ENCODE measurements at places on chromosomes 5 and 9.

DNA sequence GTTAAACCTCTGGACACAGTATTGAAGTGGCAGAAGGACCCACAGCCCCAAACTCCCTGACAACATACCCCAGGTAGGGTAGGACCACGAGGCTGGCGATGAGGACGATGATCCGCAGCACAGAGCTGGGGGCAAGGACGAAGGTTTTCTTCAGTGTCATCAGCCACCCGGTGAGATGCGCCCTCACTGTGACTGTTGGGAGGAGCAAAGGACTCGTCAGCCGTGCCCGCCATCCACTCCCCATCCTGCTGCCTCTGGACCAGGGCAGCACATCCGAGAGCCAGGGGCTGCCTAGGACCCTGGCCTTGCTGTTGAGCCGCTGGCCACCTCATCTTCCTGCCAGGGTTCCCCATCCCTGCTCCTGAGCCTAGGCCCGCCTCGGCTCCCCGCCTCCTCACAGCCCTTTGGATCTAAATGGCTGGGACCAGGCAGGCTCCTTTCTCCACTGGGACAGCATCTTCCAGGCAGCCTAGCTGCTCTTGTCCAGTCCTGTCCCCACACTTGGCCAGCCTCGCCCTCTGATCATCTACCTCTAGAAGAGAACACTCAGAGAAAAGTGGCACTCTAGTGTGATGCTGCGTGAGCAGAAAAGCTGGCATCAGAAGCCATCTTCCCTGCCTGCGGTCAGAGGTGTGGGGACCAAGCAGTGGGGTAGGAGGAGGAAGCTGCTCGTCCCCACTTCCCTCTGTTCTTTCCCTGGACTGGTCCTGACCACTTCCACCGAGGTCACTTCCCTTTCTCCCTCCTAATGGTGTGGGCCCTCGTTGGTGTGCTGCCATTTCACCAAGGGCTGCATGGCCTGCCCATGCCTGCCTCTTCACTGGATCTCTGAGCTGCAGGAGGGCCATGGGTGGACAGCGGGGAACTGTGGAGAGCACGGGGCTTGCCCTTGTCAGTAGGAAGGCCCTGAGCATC lies 49.2 kb downstream of the OTULIN start:
- DNase-seq, result no peak

- no peak for DNase-seq
Measured at GRCh38 chr5:112684737-112685136, 52.9 kb upstream of the APC start.

- DNase-seq, result no peak
Measured at GRCh38 chr9:73911804-73912203, 585.3 kb upstream of the RORB start.

DNA sequence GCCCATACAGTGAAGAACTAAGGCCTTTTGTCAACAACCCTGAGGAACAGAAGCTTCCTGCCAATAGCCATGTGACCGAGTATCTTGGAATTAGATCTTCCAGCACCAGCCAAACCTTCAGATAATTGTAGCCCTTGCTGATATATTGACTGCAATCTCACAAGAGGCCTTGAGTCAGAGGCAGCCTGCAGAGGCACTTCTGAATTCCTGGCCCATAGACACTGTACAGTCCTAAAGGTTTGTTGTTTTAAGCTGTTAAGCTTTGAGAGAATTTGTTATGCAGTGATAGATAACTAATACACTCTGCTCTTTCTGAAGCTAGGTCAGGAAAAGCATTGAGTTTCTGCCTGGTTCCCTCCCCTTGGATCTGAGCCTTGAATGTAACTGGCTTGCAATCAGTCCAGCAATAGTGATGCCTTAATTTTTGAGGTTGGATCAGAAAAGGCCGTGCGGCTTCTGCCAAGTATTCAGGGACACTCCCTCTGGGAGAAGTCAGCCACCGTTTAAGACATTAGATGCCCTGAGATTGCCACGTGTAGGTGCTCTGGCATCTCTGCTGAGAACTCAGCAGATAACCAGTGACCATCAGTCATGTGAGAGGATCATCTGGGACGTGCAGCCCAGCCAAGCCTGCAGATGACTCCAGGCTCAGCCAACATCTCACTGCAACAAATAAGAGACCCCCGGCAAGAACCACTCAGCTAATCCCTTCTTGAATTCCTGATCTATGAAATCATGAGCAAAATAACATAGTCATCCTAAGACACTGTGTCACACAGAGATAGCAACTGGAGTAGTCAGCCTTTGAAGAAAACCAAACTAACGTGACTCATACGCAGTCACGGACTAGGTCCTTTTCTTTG lies 126.8 kb upstream of the STC2 start:
- no peak for DNase-seq

GRCh38 chr9:124135813-124136365 lies 121.9 kb upstream of the NEK6 start:
- no peak for DNase-seq

DNA sequence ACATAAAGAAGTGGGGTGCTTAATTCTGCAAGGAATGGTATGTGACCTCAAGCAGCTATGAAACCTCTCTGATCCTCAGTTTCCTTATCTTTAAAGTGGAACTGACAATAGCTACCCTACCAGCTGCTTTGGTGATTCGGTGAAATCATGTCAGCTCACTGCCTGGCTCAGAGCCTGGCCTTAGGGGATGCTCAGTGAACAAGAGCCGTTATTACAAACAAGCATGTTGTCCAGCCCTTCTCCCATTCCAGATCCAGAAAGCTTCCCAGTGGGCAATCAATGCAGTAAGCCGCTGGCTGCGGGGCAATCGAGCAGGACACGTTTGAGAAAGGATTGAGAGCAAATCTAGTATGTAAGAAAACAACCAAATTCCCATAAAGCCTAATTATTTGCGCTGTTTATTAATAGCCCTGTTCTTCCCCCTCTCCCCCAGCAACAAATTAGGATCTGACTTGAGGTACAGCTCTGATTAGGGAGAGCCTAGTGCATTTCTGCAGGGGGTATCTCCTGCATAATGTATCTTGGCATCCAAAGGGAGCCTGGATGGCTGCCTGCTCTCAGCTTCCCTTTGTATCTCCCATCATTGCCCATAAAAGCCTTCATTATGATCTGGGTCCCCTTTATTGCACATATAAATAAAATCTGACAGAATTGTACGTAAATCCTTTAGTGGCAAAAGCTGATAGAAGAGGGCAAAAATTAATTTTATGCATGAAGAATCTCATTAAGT lies 371.4 kb downstream of the TMEM232 start:
- no peak for DNase-seq

DNA sequence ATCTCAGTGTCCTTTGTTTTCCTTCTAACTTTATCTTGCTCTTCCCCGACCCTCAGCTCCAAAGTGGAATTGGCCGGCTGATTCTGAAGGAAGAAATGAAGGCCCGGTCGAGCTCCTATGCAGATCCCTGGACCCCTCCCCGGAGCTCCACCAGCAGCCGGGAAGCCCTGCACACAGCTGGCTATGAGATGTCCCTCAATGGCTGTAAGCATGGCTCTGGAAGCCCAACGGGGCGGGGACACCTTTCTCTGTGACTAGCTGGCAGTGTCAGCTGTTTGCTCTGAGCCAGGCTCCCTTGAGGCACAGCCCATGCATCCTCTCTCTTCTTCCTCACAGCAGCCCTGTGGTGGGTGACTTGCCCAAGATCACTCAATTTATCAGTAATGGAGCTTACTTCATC lies 23.9 kb upstream of the AFAP1L1 start:
- no peak for DNase-seq

- DNase-seq, result no peak
Measured at GRCh38 chr5:58263296-58263695, 196.6 kb downstream of the PLK2 start.

All from CD4-positive, alpha-beta T cell treated with Interleukin-17A for 1 hour (primary cell).